Cortex of kidney (tissue), 1 donor: ENCODE measurements at places on chromosomes 12 and 14.

GRCh38 chr12:15496738-15497137 lies 174.4 kb downstream of the PTPRO start:
- DNase-seq = no peak

- no peak for DNase-seq
Observed at GRCh38 chr14:104557766-104558165, 21.8 kb upstream of the C14orf180 start.

- DNase-seq = no peak
Observed at GRCh38 chr12:49541911-49542505, 3.2 kb downstream of the KCNH3 start.

DNA sequence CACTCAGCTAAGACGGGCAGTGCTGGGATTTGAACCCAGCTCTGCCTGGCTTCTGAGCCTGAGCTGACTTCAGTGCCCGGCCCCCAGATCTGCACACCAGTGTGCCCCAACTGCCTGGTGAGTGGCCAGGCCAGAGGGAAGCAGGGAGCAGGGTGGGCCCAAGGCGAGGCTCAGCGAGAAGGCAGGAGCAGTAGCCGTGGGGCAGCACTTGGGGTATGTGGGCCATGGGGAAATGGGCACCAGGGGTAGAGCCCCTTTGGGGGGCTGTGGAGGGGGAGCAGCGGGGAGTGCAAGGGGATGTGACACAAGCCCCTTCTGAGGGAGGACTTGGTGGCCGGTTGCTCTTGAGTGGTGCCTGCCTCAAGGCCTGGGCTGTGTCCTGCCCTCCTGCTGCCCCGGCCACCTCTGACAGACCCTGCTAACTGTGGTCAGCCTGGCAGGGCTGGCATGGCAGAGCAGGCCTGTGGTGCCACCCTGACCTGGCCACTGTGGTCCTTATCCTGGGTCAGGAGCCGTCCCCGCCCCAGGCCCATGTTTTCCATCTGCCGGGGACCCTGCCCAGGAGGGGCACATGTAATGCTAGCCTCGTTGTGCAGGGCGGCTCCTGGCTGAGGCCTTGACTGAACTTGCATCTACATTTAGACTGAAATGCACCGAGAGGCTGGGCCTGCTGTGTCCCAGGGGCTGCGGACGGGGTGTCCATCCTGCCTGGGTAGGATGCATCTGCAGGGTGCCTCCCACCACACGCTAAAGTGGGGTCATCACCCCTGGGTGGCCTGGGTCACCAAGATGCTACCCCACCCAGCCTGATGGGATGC lies 90.5 kb downstream of the KIF26A start:
- DNase-seq = no peak

- DNase-seq = no peak
Observed at GRCh38 chr12:130514149-130514551, 176.5 kb downstream of the PIWIL1 start.

DNA sequence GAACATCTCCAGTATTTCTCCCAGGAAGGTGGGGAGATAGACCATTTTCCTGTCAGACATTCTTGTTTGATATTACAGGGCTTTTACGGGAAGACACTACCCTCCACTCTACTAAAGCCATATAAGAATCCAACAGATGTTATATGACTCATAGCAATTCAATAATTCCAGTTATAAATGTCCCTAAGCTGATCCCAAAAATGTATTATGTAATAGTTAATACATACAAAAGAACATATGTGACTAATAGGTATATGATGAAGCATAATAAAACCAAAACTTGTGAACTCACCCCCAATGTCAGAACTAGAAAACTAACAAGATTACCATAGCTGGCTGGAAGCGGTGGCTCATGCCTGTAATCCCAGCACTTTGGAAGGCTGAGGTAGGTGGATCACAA lies 84.2 kb downstream of the EFCAB11 start:
- DNase-seq = no peak
